ENCODE measurements at places on chromosomes 6 and 20.

- no peak for DNase-seq
Measured at GRCh38 chr6:81668615-81669047, 83.8 kb downstream of the TENT5A start.

GRCh38 chr20:11188843-11189603, 515.2 kb upstream of the JAG1 start:
- no peak for DNase-seq

- DNase-seq = no peak
Measured at GRCh38 chr6:118768904-118769325, 117.5 kb upstream of the CEP85L start.

DNA sequence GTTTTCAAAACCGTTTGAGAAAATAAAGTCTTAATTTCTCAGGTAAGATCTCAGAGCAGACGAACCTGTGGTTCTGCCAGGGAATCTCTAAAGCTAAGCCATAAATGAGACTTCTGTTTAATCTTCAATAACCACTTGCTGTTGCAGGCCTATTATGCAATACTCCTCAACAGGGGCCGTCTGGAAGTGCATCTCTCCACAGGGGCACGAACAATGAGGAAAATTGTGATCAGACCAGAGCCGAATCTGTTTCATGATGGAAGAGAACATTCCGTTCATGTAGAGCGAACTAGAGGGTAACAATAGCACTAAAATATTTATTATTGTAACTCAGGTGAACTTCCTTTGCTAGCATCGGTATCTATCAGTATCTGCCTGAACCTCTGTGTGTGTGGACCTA, 223.7 kb downstream of the ARHGAP18 start:
- no peak for DNase-seq
